WTC11 (cell line): ENCODE measurements at places on chromosomes 5 and 9. TPM values are rescaled to one million over a fixed set of nuclear protein-coding genes. Genes with fewer than 3 reads are reported as not detected.

- no peak for DNase-seq
- H3K4me3 ChIP-seq: peak overlapping the region; percentile 91
- peaks cover 13% of the 10 kb centered on the region for H3K36me3 ChIP-seq
- H3K27ac ChIP-seq: peak overlapping the region; percentile 71
Observed at GRCh38 chr5:76820526-76820890, 1.7 kb downstream of the F2RL1 start.

Gene ORM1
- 3.9 to 7.2 TPM (median 5.4 TPM) in 3 replicates for total RNA-seq

Gene SMIM27
- total RNA-seq: 13.6 to 20.5 TPM (median 14.5 TPM) in 3 replicates

GRCh38 chr5:78591972-78592700 is 56.4 kb downstream of the LHFPL2 start:
- H3K27ac ChIP-seq: peak overlapping the region; percentile 69
- H3K36me3 ChIP-seq: peaks cover 22% of the 10 kb centered on the region
- H3K4me3 ChIP-seq: no peak overlapping the region
- DNase-seq: no peak
- H3K27me3 ChIP-seq: no peaks in the 10 kb centered on the region
- peaks cover 43% of the 10 kb centered on the region for H3K4me1 ChIP-seq

DNA sequence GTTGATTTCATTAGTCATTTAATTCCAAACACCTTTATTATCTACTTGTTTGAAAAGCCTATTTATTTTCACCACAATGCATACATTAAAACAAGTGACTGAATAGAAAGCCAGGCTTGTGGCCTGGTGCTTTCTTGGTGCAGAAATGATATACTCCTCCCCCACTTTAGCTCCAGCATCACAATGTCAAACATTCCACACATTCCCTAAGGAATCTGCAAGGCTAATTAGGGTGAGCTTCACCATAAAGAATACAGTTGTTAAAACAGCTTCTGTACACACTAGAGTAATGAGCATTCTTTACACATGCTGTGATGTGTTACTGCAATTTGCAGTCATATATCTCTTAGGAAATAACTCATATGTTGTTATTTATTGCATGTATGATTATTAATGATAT is 705.7 kb downstream of the CETN3 start:
- 0 out of 2 replicates have a peak, but pooled peaks cover 4% of the 10 kb centered on the region for H3K36me3 ChIP-seq
- peaks cover 58% of the 10 kb centered on the region for H3K4me1 ChIP-seq
- no peak overlapping the region for H3K4me3 ChIP-seq
- H3K27ac ChIP-seq: peak overlapping the region; percentile 83
- peak; percentile 11 for DNase-seq
